Astrocyte (in vitro differentiated cells and primary cell): ENCODE measurements at places on chromosomes 5 and 9. TPM values are rescaled to one million over a fixed set of nuclear protein-coding genes. Genes with fewer than 3 reads are reported as not detected.

DNA sequence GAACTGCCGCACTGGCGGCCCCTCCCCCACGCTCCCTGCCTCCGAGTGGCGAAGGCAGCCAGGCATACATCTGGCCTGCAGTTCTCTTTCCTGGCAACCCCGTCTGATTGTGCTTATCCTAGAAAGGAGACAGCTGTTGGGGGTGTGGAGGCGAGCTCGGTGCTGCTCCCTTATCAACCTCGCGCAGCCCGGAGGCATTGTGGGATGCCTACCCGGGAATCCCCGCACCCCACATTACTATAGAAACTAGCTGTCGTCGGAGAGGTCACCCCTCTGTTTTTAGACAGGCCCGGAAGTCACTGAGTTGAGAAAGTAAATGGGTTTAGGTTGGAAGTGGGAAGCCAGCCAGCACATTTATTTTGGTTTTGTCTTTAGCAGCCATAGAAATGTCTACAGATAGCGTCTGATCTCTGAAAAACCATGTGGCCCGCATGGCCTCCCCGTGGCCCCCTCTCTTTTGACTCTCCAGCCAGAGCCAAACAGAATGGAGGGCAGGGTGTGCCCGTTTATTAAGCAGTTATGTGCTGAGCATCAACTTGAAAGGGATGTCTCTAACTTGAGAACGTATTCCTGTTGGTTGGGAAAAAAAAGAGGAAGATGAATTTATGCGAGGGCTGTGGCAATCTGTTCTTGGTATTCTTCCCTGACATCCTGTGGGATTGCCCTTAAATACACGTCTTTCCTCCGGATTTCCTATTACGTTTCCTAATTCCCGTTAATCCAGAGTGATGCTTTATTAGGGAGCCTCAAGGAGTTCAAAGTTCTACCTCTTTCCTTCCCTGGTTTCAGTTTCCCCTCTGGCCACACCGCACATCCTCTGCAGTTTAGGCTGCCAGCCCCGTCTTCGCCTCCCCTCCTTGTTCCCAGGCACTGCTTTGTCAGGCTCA is 3.9 kb downstream of the STC2 start:
- DNase-seq = peak; percentile 68

DNA sequence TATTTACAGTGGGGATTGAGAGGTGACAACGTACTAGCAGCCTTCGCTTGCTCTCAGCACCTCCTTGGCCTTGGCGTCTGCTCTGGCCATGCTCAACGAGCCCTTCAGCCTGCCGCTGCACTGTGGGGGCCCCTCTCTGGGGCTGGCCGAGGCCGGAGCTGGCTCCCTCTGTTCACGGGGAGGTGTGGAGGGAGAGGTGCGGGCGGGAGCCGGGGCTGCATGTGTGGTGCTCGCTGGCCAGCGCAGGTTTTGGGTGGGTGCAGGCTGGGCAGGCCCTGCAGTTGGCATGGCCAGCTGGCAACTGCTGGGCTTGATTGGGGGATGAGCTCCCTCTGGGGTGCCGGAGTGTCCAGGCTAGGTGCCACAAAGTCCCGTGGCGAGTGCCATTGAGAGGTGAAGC is 5.8 kb upstream of the DMRTA1 start:
- DNase-seq = no peak

GRCh38 chr5:116025866-116026265 is 6.4 kb upstream of the ARL14EPL start:
- DNase-seq = no peak

DNA sequence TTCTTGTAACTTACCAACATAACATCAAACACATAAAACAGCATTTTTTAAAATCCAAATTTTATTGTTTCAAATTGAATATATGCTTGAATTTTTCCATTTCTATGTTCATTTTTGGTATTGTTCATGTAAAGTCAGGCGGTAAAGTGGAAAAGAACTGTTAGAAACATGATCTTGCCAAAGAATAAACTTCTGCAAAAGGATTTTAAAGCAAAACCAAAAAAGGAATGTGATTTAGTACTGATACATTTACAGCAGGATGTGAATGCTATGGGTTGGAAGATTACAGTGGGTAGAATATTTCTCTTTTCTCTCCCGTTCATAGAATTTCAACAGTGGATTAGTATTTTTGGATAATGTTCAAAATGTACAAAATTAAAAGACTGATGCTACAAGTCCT is 277.2 kb upstream of the MPDZ start:
- DNase-seq = no peak

- DNase-seq = no peak
Observed at GRCh38 chr5:127019928-127020327, 10.4 kb downstream of the MARCHF3 start.

DNA sequence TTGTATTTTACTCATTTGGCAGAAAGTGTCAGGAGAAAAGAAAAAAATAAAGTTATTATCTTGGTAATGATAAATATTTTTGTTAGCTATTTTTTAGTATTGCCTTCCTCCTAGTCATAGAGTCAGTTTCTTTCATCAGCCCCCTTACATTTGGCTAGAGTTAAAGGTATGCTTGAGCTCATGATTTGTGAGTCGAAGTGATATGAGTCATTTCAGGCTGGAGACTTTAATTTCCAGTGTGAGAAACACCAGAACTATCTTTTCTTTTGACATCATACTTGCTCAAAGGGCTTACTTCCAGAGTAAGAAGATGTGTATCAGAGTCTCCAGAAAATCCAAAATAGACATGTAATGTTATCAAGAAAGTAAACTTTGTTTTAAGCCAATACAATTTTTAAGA is 746.7 kb upstream of the TYRP1 start:
- peak; percentile 2 for DNase-seq

DNA sequence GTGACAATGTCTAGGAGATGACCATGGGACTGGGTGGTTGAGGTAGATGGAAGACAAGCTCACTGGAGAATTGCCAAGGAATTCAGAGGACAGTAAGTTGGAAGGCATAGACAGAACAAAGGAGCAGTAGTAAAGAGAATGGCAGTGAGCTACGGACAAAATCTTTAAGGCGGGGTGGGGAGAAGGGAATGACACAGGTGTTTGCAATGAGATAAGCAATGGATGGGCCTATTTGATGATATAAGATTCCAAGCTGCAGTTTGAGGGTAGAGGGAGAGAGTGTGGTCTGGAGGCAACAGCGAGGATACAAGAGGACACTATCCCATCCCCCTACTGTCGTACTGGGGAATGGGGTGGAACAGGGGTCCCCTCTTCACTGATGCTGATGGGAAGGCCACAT is 14.4 kb downstream of the PTTG1 start:
- DNase-seq = no peak

DNA sequence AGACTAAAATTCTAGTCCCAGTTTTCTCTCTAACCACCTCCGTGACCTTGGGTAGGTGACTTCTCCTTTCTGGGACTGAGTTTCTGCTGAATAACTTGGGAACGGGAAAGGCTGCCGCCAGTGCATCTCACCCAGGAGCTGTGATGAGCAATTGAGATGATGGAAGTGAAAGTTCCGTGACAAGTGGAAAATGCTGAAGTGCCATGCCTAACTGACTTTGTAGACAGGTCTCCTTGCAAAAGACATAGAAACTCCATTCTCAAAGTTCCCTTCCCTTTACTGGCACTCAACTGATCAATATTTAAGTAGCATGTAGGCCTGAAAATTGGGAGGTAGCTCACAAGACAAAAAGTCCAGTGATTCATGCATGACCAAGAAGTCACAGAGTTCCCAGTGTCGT is 6.3 kb upstream of the ADAM19 start:
- no peak for DNase-seq

DNA sequence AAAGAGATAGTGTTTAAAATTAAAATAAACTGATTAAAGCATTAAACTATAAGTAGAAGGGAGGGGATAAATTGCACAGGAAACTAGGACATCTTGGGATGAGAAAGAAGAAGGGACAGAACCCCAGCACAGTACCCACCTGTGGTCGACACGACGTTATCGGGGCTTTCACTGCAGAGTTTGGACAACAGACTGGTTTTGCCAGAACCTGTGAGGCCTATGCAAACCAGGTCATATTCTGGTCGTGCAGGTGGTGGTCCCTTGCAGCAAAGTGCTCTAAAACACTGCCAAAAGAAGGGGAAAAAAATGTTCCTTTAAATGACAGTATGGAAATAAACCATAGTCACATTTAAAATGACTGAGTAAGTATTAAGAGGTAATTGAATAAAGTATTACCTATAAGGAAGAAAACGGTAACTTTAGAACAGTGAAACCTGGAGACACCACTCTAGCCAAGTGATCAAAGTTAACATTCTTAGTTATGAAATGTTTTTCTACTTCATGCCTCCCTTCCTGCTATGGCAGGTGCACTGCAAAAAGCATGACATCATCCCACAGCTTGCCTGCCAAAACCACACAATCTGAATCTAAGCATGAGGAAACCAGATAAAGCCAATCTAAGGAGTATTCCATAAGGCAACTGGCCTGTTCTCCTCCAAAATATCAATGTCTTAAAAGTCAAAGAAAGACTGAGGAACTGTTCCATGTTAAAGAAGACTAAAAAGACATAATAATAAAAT is 138.6 kb downstream of the ARL15 start:
- DNase-seq = peak; percentile 76

GRCh38 chr9:74765481-74765971 is 122.2 kb downstream of the TRPM6 start:
- DNase-seq = no peak

DNA sequence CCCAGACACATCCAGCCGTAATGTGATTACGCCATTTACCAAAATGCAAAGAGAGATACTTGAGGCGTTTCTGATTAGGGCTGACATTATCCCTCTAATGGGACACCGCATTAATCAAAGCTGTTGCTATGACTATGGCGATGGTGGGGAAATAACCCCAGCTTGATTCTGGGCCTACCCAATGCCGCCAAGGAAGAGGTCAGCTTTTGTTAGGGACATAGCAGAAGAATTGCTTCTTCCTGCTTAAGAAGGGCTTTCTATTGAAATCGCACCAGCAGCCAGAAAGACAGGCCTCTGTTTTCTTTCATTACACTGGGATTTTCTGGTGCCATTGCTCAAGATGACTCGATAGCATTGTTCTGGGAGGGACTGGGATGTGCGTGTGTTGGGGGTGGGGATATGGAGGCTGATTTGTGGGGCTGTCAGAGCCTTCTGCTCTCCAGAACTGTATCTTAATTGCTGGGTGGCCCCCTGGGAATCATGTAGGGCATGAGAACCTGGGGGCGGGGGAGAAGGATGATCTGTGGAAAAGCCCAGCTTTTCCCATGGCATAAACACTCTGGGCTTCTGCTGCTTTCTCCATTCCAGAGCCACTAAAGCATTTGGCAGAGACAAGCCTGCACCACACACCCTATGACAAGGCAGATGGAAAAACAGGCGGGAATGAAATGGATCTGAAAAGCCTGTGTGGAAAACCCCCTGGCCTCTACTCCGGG is 106.5 kb upstream of the RAD23B start:
- no peak for DNase-seq

DNA sequence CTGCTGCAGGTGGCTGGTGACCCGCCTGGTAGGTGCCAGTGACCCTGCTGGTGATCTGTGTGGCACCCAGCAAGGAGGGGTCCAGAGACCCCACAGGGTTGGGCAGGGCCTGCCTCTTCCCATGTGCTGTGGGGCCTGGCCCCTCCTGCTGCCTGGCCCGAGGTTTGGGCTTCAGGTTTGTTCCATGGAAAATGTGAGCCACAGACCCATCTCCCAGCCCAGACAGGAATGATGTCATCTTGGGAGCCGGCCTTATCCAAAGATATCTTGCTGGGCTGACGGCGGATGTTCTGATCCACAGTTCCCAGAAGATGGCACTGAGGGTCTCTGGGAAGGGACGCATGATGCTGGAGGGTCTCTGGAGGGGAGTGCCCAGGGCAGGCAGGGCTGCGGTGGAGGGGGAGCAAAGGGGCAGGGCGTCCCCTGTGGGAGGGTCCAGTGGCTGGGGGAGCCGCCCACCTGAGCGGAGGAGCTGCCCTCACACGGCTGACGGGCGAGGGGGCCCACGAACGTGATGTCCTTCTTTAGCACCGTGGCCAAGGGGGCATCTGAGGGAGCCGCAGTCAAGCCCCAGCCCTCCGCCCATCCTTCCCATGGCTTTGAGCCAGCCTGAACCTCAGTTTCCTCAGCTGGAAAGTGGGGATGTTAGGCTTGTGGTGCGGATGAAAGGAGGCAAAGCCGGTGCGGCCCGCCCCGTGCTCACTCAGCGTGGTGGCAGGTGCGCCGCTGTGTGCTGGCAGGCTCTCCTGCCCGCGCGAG is 68.1 kb downstream of the COL5A1 start:
- peak; percentile 60 for DNase-seq

- peak; percentile 49 for DNase-seq
Observed at GRCh38 chr5:175800656-175801081, 70.7 kb upstream of the CPLX2 start.

GRCh38 chr5:72223371-72223770 is 96.7 kb downstream of the MRPS27 start:
- no peak for DNase-seq

DNA sequence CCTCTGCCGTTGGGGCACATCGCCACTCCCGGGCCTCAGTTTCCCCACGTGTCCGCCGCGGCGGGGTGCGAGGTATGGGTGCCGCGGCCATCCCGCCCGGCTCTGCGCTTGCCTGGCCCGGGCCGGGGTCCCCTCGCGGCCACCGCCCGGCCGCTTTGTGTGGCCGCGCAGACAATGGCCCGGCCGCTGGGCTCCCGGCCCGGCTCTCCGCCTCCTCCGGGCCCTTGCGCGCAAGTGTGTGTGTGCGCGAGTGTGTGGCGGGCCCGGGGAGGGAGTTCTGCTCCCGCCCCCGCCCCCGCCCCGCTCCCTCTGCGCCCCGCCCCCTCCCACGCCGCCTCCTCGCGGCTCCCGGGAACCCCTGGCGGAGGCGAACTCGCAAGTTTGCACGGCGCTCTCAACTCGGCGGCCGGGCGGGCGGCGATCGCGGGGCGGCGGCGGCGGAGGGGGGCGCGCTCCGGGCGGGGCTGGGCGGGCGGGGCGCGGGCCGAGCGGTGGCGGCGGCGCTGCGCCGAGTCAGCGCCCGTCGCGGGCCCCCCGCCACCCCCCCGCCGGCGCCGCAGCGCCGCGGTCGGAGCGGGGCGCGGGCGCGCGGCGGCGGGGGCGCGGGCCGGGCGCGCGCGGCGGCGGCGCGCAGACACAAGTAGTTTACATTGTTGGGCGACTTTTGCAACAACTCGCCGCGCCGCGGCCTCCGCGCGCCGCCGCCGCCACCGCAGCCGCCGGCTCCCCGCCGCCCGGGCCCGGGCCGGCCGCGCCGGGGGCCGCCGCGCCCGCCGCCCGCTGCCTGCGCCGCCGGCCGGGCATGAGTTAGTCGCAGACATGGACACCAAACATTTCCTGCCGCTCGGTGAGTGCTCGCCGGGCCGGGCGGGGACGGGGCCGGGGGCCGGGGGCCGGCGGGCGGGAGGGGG is at the start of gene RXRA:
TSS of gene RXRA (plus strand) at position 643 of the 911 bp plus-strand sequence. CDS start at position 820, 177 bp downstream.
- DNase-seq = peak; percentile 77

GRCh38 chr5:146890731-146891440 is 12.3 kb upstream of the PPP2R2B start:
- no peak for DNase-seq

- DNase-seq = no peak
Observed at GRCh38 chr9:109894473-109894872, 114.5 kb downstream of the PALM2AKAP2 start.

The ZBED3 gene
- total RNA-seq = 6.0 and 7.9 TPM in 2 replicates

The STPG3 gene
- total RNA-seq = not detected in 2 replicates

The ITGA2 gene
- total RNA-seq = 20.1 and 35.9 TPM in 2 replicates

The DPYSL3 gene
- 197 and 198 TPM in 2 replicates for total RNA-seq

The SLC1A1 gene
- total RNA-seq = 6.4 and 6.7 TPM in 2 replicates

The PCDHB3 gene
- 3.6 and 3.9 TPM in 2 replicates for total RNA-seq
